Effector CD4-positive, alpha-beta T cell (primary cell): ENCODE measurements at places on chromosomes 2 and 18.

DNA sequence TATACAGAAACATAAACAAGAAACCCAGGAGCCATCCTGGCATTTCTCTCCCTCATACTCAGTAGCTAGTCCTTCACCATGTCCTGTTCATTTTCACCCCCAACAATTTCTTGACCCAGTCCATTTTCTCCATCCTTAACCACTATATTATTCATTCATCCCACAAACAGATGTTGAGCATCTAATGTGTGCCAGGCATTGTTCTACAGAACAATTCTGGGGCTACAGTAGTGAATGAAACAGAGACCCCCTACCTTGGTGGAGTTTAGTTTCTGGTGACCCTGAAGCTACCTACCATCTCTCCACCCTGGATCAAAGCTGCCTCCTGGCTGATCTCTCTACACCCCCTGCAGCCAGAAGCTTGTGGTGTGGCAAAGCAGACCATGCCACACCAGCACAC, 27.5 kb upstream of the BZW1 start:
- no peak for DNase-seq

DNA sequence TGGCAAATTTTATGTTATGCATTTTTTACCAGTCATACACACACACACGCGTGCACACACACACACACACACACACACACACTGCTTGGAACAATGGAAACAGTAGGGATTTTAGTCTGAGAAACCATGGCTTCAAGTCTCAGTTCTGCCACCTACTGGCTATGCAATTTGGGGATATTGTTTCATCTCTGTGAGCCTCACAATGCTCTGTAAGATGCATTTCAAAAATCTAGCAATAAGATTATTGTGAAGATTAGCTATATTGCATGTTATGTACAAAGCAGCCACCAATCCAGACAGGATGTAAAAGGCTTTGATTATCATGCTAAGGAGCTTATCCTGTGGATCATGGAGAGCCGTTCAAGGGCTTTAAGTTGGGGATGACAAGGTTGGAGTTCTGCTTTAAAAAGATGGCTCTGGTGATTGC, 401.4 kb downstream of the NBAS start:
- DNase-seq, result no peak

DNA sequence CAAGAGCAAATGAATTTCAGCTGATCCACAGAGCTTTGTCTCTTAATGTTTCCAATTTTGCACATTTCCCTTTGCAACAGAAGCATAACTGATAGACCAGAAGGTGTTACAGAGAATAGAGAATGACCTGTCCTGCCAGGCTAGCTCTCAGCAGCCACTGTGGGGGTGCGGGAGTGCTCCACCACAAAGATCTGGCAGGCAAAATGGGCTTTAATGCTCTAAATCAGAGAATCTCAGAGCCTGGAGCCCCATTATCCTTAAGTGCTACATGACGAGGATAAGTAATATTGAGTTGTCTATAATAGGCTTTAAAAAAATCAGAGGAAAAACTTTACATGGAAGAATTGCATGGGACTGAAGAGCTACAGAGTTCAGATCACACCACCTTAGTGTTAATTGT, 245.7 kb downstream of the PDE11A start:
- no peak for DNase-seq

GRCh38 chr2:210531050-210531449, 25.3 kb upstream of the CPS1 start:
- no peak for DNase-seq

DNA sequence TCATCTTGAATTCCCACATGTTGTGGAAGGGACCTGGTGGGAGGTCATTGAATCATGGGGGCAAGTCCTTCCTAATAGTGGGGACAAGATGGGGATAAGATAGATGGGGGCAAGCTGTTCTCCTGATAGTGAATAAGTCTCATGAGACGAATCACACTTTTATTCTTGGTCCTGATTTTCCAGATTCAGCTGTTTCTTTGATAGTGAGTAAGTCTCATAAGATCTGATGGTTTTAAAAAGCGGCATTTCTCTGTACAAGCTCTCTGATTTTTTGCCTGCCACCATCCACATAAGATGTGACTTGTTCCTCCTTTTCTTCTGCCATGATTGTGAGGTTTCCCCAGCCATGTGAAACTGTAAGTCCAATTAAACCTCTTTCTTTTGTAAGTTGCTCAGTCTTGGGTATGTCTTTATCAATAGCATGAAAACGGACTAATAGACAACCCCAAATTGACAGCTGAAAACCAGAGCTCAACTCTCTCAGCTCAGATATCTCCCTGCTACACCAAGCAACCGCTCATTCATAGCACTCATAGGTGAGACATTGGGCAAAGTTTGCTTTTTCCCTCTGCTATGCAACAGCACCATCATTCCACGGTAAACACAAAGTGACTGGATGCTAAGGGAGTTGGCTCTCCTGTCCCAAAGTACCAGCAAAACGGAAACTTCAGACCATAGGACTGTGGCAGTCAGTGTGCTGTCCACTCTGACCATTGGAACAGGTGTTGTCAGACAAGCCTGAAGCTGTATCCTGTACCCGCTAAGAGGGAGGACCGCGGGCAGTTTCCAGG, 44.9 kb upstream of the TBC1D8 start:
- no peak for DNase-seq

DNA sequence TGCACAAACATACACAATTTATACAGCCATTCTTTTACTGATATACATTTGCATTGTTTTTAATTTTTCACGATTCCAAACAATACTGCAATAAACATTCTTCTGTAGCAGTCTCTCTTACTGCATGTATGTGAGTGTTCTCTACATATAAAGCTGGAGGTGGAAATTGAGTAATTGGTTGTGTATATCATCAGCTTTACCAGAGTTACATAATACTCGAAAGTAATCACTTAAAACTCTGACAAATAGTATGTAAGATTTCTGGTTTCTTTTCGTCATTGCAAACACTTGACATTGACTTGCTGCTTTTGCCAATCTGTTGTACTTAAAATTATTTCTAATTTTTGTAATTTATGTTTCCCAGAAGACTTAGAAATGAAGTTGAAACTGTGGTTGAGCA, 110.2 kb downstream of the TDRD15 start:
- DNase-seq, result no peak

GRCh38 chr2:85802354-85803103, 48.7 kb downstream of the ATOH8 start:
- DNase-seq, result no peak

DNA sequence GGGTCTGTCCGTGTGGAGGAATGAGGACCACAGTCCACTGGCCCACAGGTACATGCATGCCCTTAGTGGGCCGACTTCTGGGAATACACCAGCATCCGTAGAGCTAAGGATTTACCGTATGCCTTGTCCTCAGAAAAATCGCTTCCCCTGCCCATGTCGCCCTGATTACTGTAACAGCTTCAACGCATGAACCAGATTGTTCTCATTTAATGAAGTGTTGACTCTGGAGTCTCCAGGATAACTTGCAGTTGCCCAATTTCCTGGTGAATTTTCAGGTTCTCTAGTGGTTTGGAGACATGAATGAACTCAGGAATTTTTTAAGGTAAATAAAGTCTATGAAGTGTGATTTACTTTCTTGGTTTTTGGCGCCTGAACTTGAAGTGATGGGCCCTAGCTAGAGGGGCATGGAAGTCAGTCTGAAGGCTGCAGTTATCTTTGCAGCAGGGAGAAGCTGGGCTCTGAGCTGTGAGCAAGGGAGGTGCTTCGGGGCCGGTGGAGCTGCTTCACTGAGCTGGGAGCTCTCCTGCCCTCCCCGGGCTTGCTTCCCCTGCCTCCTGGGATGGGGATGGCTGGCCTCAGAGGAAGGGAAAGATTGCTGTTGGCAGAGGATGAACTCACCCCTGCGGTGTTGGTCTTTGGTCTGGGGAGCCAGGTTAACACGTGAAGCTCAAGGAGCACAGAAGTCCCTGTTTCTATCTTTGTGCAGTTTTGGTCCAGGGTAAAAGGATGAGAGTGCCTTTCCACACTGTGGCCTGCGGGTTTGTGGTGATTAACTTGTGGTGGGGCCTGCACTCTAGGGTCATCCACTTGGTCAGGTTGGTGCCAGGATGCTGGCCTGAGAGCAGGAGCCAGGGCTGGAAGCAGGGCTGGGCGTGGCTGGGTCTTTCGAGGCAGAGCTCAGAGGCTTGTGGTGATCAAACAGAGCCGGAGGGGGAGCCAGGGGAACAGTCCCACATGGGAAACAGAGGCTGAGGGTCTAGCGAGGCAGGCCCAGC, 28.1 kb downstream of the TCF7L1 start:
- no peak for DNase-seq

DNA sequence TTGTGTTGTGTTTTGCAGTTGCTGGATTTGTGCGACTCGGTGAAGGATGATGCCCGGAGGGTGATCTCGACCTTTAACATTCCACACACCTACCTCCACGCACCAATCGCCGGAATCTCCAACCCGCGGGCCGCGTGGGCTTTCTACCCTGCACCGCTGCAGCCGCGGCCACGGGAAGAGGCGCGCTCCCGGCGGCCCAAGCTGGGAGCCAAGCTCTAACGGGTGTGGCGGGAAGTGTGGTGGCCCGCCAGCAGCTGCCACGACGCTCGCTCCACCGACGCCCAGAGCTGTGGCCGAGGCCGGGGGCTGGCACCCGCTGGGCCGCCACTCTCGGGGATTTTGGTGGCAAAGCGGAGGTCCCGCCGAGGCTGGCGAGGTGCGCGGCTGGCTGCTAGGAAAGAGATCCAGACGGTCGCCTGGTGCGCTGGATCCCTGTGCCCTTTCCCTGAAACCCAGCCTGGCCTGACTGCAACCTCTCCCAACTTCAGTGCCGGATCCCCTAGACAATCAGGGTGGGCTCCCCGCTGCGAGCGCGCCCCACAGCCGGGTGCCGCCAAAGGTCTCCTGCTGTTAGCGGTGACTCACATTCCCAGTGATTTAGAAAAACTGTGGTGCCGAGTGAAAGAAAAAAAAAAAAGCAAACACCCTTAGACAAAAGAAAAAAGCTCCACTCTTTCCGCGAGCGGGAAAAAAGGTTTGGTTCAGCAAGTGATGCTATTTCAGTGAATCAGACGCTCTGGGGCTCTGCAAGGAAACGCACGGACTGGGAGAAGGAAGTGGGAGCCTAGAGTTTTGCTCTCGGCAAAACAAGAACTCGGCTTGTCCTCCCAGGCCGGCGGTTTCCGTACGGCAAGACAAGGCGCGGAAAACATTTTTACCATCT, 2.9 kb upstream of the BCL2L11 start:
- DNase-seq, result no peak

GRCh38 chr18:51029378-51029693, 677 bp upstream of the SMAD4 start:
- DNase-seq, result no peak

- no peak for DNase-seq
These were observed 225.8 kb upstream of the SIX3 start for GRCh38 chr2:44715671-44716081.

GRCh38 chr2:16442971-16443370, 222.7 kb downstream of the CYRIA start:
- no peak for DNase-seq

DNA sequence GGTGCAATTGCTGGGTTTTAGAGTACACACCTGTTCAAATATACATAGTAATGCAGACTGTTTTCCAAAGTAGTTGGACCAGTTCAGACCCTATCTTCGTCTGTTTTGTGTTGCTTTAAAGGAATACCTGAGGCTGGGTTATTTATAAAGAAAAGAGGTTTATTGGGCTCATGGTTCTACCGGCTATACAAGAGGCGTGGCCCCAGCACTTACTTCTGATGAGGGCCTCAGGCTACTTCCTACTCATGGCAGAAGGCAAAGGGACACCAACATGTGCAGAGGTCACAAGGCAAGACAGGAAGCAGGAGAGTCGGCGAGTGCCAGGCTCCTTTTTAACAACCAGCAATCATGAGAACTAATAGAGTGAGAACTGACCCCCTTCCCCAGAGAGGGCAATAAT, 21.9 kb upstream of the EMILIN2 start:
- no peak for DNase-seq

- no peak for DNase-seq
These were observed 131.1 kb downstream of the FMNL2 start for GRCh38 chr2:152466041-152466440.

DNA sequence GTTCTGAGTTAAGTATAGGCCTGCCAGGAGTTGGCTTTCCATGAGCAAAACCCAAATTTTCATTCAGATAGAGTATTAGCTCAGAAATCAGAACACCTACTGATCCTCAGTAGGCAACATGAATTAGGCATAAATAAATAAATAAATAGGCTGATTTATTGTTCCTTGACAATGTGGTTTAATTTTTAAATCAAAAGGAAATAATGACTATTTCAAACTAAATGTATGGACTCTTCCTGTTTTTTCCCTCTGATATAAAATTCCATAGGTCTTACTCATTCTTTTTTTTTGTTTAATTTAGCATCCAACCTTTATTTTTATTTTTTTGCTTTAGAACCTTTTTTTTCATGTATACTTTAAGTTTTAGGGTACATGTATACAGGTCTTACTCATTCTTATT, 140.2 kb upstream of the ITGA6 start:
- DNase-seq, result no peak

GRCh38 chr18:27414682-27415081, 229.6 kb upstream of the CHST9 start:
- no peak for DNase-seq

DNA sequence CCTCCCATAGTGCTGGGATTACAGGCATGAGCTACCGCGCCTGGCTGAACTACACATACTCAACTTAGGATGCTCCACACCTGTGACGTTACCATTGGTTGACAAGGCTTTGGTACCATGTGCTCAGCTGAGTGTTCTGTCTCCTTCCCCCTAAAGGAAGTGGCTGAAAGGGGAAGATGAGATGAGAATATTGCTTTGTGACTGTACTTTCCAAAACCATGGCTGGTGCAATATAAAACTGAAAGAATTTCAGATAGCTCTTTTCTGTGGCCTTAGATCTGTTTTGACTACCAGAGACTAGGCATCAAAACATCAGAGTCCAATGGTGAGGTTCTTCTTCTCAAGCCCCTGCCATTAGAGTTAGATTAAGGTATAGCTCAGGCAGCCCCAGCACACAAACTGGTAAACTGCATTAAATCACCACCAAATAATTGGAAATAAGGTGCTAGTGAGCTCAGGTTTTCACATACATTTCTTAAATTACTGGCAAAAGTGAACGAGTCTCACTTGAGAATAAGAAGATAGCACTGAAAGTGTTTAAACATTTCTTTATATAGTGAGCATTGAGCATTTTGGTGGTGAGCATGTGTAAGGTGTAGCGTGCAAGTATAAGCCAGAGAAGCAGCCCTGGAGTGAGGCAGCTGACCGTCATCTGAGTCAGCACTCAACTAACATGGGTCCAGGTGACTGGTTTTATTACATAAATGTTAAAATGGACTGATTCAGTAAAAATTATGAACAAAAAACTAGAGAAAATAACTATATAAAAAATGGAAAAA, 113.5 kb upstream of the FZD5 start:
- DNase-seq, result no peak

DNA sequence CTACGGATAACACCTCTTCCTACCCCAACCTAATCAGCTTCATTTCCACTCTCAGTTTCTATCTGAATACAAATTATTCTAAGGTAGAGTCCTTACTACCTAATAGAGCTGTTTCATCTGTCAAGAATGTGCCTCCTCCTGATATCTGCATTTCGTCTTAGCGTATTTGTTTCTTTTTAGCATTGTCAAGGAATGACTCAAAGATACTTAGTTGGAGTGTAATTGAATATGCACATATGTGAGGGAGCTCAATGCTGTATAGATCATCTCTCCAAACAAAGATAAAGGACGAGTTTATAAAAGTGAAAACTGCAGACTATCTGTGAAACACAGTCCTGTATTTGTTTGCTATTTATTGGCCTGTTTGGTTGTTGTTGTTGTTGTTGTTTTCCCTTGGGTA, 2059.4 kb upstream of the CELF4 start:
- DNase-seq, result no peak
